ENCODE measurements at places on chromosomes 7 and 10.
A peak's percentile ranks its signal among the peaks of the same experiment; 100 is the strongest.

- no peak for DNase-seq
These were observed 89.1 kb upstream of the SP4 start for GRCh38 chr7:21338728-21339164.

GRCh38 chr7:52261057-52261456, 774.4 kb upstream of the POM121L12 start:
- no peak for DNase-seq

- no peak for DNase-seq
These were observed 1.9 kb downstream of the RNF32 start for GRCh38 chr7:156642306-156643045.

- DNase-seq = no peak
These were observed 137.7 kb downstream of the RTKN2 start for GRCh38 chr10:62130948-62131347.

GRCh38 chr10:71985542-71986250, 21.5 kb downstream of the CHST3 start:
- peak; percentile 74 for DNase-seq

- DNase-seq = no peak
These were observed 43.0 kb upstream of the NMT2 start for GRCh38 chr10:15211464-15211979.

- DNase-seq = no peak
These were observed 124.4 kb upstream of the KIF5B start for GRCh38 chr10:32180390-32181280.

- no peak for DNase-seq
These were observed 2.1 kb upstream of the DHX32 start for GRCh38 chr10:125883211-125883610.

GRCh38 chr10:80068270-80068669, 10.2 kb upstream of the TMEM254 start:
- DNase-seq = no peak

DNA sequence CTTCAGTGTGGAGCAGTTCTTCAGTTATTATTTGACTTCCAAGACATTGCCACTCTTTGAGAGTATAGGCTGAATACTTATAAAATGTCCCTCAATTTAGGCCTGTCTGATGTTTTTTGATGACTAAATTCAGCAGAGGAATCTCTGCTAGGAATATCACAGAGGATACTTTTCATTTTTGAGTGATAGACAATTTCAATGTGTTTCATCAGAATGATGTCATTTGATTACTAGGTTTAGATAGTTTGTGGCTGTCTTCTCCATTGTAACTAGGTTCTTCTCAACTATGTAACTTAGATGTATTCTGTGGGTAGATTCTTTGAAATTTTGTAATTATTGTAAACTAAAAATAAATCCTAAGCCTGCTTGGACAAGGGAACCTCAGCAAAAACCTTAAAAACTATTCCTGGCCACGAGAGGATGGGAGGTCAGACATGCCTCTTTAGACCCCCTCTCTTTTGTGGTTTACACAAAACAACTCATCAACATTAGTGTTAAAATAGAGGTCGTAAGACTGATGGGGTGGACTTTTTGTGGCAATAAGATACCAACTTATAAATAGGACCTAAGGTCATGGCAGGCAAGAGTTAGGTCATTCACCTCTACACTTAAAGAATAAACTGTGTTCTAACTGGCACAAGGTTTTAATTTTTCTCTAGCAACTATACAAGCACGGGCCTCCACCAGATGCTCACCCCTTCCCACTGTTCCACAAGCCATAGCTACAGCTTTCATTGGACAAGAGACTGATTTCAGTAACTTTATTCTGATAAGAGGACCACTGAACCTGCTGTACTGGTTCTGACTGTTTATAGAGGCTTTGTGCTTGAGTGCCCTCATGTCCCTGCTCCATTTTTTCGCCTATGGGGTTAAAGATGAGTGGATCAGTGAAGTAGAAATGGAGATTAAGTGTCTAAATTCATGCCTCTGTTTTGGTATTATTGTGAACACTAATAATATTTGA, 33.7 kb downstream of the CYP2C8 start:
- no peak for DNase-seq

DNA sequence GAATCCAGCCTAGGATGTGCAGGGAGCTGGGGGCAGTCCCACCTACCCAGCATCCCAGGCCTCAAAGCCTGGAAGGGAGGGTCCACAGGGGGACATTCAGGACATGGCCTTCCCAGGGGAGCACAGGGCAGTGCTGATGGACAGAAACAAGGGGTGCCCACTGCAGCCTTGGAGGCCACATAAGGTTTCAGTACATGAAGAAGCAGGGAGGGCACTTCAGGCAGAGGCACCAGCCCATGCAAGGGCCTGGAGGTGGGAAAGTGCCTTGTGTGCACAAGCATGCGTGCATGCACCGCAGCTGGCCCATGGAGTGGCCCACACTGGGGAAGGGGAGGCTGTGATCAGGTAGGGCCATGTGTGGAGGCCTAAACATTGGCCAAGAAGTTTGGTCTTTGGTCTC, 9.1 kb downstream of the C10orf105 start:
- DNase-seq = no peak

DNA sequence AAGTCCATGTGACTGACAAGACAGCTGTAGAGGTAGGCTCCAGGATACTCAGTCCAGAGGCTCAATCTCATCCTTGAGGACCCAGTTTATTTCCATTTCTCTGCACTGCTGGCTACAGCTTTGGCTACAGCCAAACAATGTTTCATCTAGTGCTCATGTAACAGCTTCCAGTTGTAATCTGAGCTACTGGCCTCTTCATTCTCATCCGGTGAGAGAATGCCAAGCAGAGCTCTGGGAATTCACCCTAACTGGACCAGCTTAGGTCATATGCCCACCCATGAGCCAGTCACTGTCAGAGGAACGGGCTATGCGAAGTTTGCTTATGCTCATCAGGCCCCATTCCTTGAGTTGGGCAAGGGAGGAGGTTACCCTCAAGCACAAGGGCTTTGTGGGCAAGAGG, 192.9 kb downstream of the EVX1 start:
- DNase-seq = no peak

GRCh38 chr10:78664929-78665553, 403.7 kb upstream of the ZMIZ1 start:
- no peak for DNase-seq

- DNase-seq = no peak
These were observed 12.4 kb upstream of the SERPINE1 start for GRCh38 chr7:101114492-101114891.

- no peak for DNase-seq
These were observed 1.7 kb downstream of the FOXP2 start for GRCh38 chr7:114416129-114416990.

GRCh38 chr7:109986701-109987100, 1104.2 kb upstream of the LRRN3 start:
- DNase-seq = no peak

DNA sequence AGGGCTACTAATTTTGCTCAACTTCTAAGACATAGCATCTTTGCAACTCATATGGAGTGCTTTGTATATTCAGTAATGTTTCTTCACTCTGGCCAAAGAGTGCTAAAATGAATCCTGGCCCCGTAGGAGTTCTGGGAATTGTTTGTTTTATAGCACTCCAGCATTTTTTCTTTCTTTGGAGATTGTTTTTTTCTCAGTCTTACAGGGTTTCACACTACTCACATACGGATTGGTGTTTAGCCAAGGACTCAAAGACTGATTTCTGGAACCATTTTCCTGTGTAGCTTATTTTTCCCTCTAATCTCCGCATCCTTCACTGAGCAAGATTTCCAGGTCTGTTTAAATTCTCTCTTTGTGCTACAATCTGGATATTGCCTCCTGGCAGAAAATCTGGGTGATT, 6.4 kb downstream of the TAS2R41 start:
- DNase-seq = no peak

GRCh38 chr10:18214691-18215563, 74.7 kb downstream of the CACNB2 start:
- DNase-seq = no peak

GRCh38 chr10:59177031-59177797, 771 bp downstream of the PHYHIPL start:
- peak; percentile 20 for DNase-seq

GRCh38 chr7:156842317-156842716, 50.7 kb downstream of the LMBR1 start:
- DNase-seq = no peak

GRCh38 chr7:35185908-35186731, 67.8 kb downstream of the TBX20 start:
- DNase-seq = peak; percentile 80

DNA sequence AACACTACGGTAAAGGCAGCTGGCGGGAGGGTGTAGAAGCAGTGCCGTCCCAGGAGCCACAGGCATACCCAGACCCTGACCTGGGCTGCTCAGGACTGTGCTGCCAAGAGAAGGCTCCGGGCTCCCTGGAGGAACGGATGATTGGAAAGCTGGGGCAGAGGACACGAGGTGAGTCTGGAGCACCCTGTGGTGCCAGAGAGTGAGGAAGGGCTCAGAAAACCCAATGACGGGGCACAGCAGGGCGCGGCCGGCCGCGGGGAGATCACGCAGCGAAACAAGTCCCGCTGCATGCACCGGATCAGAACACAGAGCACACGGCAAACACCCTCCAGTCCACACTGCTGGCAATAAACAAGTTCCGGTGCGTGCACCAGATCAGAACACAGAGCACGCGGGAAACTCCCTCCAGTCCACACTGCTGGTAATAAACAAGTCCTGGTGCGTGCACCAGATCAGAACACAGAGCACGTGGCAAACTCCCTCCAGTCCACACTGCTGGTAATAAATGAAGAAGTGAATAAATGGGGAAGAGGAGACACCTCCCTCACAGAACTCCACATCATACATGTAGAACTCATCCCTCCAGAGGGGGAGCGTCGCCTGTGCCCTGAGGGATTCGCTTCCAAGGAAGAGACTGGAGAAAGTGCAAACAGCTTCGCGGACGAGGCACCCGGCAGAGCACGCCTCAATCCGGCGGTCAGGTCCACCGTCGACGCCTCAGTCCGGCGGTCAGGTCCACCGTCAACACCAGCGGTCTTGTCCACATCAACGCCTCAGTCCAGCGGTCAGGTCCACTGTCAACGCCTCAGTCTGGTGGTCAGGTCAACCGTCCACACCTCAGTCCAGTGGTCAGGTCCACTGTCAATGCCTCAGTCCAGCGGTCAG, 265.0 kb downstream of the MAD1L1 start:
- DNase-seq = peak; percentile 23

DNA sequence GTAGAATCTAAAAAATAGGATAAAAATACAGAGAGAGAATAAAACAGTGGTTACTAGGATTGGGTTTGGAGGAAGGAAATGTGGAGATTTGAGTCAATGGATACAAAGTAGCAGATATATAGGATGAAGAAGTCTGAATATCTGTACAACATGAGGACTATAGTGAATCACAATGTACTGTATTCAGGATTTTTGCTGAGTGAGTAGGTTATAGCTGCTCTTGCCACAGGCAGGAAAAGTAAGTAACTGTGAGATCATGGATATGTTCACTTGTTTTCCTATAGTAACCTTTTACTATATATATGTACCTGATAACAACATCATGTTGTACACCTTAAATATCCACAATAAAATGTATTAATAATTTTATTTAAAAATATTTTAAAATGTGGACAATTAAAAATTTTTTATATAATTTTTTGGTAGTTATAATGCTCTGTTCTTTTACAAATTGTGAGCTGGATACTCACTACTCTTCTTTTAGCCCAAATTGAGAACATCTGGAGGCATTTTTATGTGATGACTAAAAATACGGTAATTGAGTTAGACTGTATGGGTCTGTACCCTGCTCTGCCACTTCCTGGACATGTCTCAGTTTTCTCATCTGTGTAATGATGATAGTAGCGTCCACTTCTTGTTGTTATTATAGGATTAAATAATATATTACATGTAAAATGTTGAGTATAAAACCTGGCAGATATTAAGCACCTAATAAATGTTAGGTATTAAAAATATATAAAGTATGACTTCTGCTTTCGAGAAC, 439.1 kb downstream of the AUTS2 start:
- DNase-seq = no peak

DNA sequence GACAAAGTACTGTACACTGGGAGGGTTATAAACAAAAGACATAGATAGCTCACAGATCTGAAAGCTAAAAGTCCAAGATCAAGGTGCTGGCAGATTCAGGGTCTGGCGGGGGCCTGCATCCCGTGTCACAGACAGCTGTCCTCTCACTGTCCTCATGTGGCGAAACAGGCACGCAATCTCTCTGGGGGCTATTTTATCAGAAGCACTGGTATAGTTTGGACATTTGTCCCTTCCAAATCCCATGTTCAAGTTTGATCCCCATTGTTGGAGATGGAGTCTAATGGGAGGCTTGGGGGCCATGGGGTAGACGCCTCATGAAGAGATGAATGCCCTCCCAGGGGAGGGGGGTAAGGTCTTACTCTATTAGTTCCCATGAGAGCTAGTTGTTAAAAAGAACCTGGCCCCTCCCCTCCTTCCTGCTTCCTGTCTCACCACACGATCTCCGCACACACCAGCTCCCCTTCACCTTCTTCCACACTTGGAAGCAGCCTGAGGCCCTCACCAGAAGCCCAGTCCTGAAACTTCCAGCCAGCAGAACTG, 72.5 kb upstream of the UCN3 start:
- DNase-seq = no peak

GRCh38 chr10:14667280-14667679, 107.4 kb downstream of the FAM107B start:
- DNase-seq = no peak

GRCh38 chr7:37187179-37187578, 261.5 kb downstream of the ELMO1 start:
- DNase-seq = no peak

DNA sequence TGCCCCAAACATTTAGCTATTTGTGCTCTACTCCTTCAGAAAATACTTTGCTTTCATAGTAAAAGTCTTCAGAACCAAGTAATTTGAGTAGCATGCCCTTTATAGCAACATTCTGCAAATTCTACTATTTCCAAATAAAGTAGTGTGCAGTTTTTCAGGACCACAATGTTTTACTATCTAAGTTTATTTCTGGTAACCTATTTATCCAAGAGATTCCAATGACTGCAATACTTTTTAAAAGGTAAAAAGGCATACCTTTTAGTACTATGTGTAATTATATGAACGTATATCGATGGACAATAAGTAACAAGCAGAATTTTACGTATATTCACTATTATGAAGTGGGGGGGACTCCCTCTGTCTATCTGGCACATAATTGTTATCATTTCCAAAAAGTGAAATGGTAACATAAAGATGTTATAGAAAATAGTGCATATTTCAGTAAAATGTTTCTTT, 6.9 kb upstream of the CAV2 start:
- DNase-seq = no peak

- DNase-seq = no peak
These were observed 306.8 kb downstream of the CNTNAP2 start for GRCh38 chr7:146423446-146423845.

DNA sequence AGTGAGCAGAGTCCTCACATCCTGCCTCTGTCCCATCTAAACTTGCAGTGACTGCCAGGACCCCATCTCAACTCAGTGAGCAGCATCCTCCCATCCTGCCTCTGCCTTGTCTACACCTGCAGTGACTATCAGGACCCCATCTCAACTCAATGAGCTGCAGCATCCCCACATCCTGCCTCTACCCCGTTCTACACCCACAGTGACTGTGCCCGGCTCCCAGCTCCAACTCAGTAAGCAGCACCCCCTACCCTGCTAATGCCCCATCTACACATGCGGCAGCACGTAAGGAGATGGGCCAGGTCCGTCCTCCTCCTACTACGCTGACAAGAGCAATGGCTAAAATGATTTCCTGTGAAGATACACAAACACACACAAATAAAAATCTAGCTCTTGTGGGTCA, 65.5 kb downstream of the TNS3 start:
- no peak for DNase-seq

All from left ventricle myocardium superior (tissue), 1 donor.